ENCODE measurements at places on chromosomes 2 and 18.

- DNase-seq, result no peak
Measured at GRCh38 chr2:138023298-138023697, 59.0 kb downstream of the HNMT start.

GRCh38 chr2:164061129-164061746 is 325.4 kb upstream of the FIGN start:
- DNase-seq, result no peak

GRCh38 chr2:128639120-128639477 is 320.4 kb upstream of the HS6ST1 start:
- no peak for DNase-seq

GRCh38 chr18:45019469-45019868 is 338.8 kb downstream of the SETBP1 start:
- DNase-seq, result no peak

- DNase-seq, result no peak
Measured at GRCh38 chr2:6881046-6881445, 3.5 kb downstream of the RSAD2 start.

GRCh38 chr18:39487932-39488331 is 1922.3 kb upstream of the CELF4 start:
- DNase-seq, result no peak

- no peak for DNase-seq
Measured at GRCh38 chr2:190674966-190675650, 26.2 kb downstream of the NAB1 start.

GRCh38 chr2:226865273-226865672 is 29.4 kb downstream of the RHBDD1 start:
- DNase-seq, result no peak

DNA sequence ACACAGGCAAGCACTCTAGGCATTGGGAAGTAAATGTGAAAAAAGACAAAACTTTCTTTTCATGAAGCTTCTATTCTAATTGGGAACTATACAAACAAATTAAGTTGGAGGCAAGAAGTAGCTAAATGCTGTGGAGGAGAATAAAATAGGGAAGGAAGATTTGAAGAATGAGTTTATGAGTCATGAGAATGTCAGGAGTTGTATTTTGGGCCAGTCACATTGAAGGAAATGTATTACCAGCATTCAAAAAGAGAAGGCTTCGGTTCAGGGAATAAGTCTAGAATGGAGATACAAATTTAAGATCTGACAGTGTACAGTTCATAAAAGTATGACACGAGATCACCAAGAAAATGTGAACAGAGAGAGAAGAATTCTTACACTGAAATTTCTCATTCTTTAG is 666.5 kb downstream of the ADCYAP1 start:
- DNase-seq, result no peak

- no peak for DNase-seq
Measured at GRCh38 chr2:85607268-85608215, 4.3 kb downstream of the C2orf68 start.

DNA sequence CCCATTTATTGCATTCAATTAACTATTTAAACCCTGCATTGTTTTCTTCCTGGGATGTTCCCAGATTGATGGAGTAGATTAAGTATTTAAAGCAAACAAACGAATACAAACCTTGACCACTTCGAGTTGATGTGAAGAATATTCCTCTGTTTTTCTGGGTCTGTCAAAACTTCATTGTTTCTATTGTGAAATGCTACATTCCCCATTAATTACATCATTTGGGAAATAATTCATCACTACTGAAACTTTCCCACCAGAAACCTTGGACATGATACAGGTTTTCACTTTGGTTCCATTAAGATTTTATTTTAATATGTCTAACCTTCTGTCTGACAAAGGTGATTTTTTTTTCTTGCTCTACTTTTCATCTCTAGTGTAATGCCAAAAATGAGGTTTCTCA is 365.1 kb upstream of the ETAA1 start:
- DNase-seq, result no peak

DNA sequence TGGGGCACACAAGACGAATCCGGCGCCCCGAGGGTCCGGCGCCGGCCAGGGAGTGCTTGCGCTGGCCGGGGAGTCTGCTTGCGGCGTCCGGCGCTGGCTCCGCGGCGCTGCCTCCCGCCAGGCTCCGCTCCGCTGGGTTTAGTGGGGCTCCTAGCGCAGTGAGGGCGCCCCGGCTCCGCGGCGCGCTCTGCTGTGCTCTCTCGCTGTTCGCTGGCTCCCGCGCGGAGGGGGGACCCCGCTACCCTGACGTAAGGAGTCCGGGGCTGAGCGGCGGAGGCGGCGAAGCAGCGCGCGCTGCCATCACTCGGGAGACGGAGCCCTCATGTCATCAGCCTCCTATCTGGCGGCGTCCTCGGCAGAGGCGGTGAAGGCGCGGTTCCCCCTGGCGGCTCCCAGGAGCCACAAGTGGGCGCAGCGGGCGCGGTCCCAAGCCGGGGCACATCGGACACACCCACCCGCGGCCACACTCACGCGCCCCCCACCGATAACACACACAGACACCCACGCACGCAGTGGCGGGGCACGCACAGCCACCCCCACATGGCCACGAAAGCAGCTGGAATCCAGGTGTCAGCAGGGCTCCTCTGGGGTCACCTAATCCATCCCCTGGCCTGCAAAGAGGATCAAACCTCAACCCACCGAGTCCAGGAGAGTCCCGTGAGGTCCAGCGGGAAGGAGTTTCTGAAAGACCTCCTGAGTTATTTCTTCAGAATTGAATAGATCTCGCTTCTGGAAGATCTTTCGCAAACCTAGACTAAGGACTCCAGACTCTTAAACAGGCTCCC is at the start of gene C1QL2:
TSS of gene C1QL2 (minus strand) at position 189 of the 785 bp plus-strand sequence. CDS start 482 bp downstream, outside the sequence.
- DNase-seq, result peak; percentile 72

- DNase-seq, result no peak
Measured at GRCh38 chr2:113716291-113716690, 40.2 kb downstream of the SLC35F5 start.

GRCh38 chr2:186919296-186919695 is 70.3 kb upstream of the ZSWIM2 start:
- no peak for DNase-seq

DNA sequence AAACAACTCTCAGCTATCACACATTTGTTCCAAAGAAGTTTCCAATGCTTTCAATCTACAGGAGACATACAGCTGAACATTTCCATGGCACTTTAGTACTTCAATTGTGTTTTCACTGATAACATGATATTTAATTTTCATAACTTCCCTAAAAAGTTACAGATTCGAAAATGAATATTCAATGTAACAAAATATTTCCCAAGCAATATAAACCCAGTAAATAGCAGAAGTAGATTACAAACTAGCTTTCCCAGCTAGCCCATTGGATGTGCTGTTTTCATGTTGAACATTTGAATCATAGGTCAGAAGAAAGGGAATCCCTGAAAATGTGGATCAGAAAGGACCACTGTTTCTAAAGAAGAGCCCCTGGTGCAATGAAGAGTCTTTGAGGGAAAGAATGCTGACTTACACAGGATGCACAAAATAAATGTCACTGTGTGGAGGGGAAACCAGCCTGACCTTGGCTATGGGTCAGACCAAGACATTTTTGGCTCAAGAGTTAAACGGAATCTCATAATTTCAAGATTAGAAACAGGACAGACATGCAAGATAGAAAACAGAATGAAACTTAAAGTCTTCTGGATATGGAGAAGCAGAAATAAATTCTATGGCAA is 22.5 kb downstream of the CYTIP start:
- no peak for DNase-seq

GRCh38 chr18:25288340-25288938 is 63.5 kb downstream of the ZNF521 start:
- DNase-seq, result no peak

Measured in NCI-H524 (cell line).